Astrocyte (in vitro differentiated cells and primary cell): ENCODE measurements at places on chromosomes 11 and 22. TPM values are rescaled to one million over a fixed set of nuclear protein-coding genes. Genes with fewer than 3 reads are reported as not detected.

DNA sequence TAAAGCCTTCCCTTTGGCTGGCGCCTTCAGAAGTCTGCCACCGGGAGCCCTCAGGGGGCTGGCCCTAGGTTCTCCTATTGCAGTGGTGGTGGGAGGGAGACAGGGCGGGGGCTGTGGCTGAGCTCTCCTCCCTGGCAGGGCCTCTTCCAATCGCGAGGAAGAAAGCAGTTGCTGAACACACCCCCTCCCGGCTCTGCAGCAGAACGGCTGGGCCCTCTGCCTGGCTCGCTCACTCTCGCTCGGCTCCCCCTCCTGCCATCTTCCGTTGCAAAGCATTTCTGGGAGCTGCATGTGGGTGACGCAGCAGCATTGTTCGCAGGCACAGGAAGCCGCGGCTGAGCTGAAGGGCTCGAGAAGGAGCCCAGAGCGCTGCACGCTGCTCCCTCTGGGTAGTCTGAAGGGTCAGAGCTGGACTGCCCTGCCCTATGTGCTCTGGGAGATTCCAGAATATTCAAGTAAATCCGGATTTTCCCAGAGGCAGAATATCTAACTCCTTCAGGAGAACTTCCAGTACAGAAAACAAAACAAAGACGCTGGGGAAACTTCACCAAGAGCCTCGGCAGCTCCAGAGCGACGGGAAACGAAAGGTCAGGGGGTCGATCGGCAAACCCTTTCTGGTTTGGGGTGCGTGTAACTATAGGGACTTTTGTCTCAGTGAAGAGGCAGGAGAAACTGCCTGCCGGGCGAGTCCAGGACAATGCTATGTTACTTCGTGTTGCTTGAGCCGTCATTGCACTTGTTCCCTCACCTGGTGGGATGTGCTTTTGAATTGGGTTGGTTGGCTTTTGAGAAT is 26.3 kb upstream of the GRK2 start:
- DNase-seq = peak; percentile 98

DNA sequence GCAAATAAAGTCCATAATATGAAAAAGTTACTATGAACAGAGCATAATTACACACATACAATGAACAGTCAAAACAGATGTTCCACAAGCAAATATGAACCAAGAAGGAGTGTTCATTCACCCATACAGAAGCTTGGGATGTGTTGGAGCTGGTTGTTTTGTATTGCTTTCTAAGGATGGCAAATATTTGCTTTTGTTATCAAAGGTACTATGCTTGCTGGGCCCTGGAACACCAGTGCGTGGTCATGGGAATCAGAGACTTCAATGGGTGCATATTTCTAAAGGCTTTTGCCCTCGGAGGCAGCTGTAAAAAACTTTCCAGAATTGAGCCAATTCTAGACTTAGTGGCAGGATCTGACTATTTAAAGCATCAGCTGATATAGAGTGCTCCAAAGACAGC is 85.1 kb downstream of the BARX2 start:
- DNase-seq = no peak

DNA sequence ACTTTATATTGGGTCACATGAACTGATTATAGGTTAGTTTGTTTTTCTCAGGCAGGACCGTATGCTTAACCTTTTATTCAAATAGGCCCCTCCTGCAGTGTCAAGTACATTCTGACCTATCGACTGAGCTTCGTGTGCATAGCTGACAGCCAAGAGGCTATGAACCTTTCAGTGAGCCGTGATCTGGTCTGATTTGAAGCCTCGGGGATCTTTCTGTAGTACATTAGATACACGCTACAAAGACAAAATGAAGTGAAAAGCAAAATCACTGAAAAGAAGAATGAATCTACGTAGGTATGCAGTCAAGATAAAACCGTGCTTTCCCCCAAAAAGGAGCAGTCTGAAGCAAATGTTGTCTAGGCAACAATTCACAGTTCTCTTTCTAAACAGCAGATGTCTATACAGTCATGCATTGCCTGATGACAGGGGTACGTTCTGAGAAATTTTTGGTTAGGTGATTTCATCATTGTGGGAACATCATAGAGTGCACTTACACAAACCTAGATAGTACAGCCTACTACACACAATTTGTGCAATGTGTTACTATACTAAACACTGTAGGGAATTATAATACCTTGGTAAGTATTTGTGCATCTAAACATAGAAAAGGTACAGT is 18.1 kb downstream of the JHY start:
- DNase-seq = peak; percentile 69

DNA sequence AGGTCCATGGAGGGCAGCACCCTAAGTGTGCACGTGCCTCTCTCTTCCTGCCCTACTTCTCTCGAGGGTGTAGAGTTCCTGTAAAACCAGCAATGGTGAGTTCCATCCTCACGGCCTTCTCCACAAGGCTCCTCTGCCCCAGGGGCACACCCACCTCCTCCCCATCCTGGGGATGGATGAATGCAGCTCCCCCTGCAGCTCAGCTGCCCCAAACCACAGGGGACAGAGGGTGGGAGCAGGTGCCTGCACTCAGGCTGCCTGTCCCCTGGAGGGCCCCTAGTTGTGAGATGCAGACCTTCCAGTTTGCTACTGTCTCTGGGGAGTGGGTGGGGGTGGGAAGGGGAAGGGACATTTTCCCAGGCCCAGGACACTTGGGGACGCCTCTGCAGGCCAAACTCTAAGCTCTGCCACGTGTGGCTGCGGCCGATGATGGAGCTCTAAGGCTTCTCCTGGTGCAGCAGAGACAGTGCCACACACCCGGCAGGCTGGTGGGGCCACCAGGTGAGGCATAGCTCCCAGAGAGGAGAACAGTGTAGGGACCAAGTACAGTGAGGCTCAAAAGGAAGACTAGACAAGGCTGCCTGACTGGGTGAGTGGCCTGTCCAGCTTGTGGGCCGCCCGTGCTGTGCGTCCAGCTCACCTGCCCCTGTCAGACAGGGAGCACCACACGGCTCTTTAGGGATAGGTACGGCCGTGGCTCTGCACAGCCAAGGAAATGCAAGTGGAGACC is 540.9 kb downstream of the TBC1D22A start:
- no peak for DNase-seq

The OR4P4 gene
- total RNA-seq = not detected in 2 replicates
